PC-9 (cell line): ENCODE measurements at places on chromosomes 4 and X. TPM values are rescaled to one million over a fixed set of nuclear protein-coding genes. Genes with fewer than 3 reads are reported as not detected.

DNA sequence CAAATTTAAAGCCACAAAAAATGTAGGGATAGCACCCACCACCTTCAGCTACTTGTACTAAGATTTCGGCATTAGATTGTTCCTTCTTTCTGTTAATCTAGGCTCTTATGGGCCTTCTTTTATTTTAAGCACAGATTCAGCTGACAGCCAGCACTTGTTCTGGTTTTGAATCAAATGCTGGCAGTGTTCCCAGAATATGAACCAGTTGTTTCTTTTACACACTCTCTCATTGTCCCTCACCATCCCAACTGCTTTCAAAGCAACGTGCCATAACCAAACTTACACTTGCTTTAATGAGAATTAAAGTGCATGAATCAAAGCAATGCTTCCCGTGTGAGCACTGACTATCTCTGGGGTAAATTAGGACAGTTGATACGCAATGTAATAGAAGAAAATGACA is 744.5 kb upstream of the FAM241A start:
- no peaks in the 10 kb centered on the region for H3K36me3 ChIP-seq
- no peak for DNase-seq
- no peaks in the 10 kb centered on the region for H3K4me1 ChIP-seq
- no peak overlapping the region for H3K27ac ChIP-seq

GRCh38 chr4:143633833-143634232 is 66.6 kb downstream of the FREM3 start:
- no peaks in the 10 kb centered on the region for H3K4me1 ChIP-seq
- H3K4me3 ChIP-seq, result no peak overlapping the region
- H3K27ac ChIP-seq, result no peak overlapping the region
- DNase-seq, result no peak

DNA sequence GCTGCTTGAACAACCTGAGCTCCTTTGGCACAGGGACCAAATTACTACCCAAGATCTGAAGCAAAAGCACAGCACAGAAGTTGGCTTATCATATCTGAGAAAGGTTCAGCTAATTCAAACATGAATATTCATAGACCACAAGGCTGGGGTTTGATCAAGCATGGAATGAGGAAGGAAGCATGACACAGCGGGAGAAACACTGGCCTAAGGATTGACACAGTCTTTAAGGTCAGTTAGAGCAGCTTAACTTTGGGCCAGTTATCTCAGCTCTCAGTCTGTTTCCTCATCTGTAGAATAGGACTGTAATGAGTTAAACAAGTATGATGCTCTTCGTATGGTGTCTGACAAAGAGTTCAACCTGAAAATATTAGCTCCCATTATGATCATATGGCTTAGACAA is 88.5 kb upstream of the CBR4 start:
- peaks cover 12% of the 10 kb centered on the region for H3K36me3 ChIP-seq
- no peak overlapping the region for H3K27ac ChIP-seq
- no peaks in the 10 kb centered on the region for H3K4me1 ChIP-seq
- no peaks in the 10 kb centered on the region for H3K27me3 ChIP-seq
- no peak for DNase-seq

GRCh38 chrX:153947009-153947769 is 2.7 kb upstream of the RENBP start:
- no peaks in the 10 kb centered on the region for H3K36me3 ChIP-seq
- DNase-seq, result peak; percentile 58
- H3K27me3 ChIP-seq, result no peaks in the 10 kb centered on the region
- no peak overlapping the region for H3K27ac ChIP-seq

DNA sequence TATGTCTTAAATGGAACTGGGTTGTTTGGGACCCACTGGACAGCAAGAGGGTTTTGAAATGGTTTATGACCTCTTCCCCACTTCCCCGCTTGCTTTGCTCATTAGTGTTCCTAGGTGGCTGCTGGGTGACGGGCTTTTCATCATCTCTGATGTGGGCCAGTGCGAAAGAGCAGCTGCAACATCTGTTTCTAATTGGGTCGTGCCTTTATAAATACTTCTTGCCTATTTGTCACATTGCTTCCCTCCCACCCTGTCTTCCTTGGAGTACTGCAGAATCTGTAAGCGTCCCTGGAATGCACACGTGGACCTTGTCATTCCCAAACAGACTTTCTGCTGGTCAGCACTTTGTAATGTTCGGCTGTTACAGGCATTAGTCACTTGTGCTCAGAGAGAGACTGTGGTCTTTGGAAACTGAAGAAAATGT is 35.2 kb downstream of the SEPTIN11 start:
- no peak overlapping the region for H3K27ac ChIP-seq
- no peaks in the 10 kb centered on the region for H3K36me3 ChIP-seq
- no peaks in the 10 kb centered on the region for H3K27me3 ChIP-seq
- peaks cover 10% of the 10 kb centered on the region; the same call in 1 of the 2 replicates for H3K4me1 ChIP-seq

FGF13 gene
- 0.50 and 0.90 TPM in 2 replicates for total RNA-seq

CENPVL2 gene
- total RNA-seq, result not detected in 2 replicates
